Tibial nerve (tissue), 4 donors: ENCODE measurements at places on chromosomes 5 and 9.

DNA sequence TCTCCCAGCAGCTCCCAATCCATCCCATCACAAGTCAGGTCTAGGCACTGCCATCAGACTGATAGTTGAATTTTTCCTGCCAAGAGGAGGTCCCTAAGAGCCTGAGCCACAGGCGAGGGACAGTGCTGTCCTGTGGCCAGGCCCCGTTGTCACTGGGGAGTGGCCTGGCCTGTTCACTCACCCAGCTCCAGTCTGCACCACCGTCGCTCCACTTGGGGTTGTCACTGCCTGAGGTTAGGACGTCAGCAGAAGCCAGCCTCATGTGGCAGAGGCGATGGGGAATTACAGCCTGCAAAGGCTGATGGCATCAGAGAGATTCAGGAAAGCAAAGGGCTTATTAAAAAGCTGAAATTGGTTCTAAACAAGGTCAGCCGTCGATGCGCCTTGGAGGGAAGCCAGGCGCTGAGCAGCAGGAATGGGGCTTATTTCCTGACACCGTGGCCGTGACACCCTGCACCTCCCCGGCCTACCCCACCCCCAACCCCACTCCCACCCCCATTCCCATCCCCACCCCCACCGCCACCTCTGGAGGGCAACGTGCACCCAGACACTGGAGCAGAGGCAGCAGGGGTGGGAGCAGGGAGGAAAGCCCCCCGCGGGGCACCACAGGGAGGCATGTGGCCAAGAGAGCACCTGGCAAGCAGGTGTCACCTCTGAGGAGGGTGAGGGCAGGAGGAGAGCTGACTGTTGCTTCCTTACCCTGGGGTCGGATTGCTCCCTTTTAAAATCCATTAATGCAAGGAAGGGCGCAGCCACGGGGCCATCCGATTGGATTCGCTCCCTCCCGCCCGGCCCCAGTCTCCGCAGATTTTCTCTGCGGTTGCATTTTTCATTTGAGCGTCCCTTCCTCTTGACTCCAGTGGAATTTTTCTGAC lies 3.1 kb upstream of the DBH start:
- H3K27ac ChIP-seq: no peak overlapping the region
- no peaks in the 10 kb centered on the region for H3K36me3 ChIP-seq
- DNase-seq: no peak
- H3K4me1 ChIP-seq: no peaks in the 10 kb centered on the region
- H3K27me3 ChIP-seq: no peaks in the 10 kb centered on the region

DNA sequence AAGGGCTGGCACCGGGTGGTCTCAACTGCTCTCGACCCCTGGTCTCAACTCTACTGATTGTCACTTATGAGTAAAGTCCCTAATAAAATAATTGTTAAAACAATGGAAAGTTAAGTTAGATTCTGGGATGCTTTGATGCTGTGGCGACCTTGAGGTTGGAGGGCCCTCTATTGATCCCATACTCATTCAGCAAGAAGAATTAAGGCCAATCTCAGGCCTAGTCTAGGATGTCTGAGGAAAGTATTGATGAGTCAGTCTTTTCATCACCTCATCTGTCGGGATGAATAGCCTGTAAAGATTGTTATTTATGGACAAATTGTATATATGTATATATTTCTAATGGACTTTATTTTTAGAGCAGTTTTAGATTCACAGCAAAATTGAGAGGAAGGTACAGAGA lies 50.8 kb downstream of the WDR36 start:
- H3K27ac ChIP-seq: no peak overlapping the region
- no peaks in the 10 kb centered on the region for H3K27me3 ChIP-seq
- H3K4me3 ChIP-seq: no peak overlapping the region
- no peaks in the 10 kb centered on the region for H3K4me1 ChIP-seq

DNA sequence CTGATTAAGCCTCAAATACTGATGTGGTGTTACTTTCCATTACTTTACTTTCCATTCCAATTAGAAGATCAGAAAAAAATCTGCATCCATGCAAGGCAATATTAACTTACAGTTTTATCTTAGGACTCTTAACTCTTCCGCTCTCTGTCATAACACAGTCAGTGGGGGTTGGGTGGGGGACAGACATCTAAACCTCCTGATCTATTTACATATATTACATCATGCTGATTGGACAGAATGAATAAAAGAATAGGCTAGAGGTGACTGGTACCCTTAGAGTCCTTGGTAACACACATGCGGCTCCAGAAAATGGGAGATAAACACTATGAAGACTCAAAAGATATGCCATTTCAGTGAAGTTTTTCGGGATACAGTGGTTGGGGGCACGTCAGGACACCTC lies 27.6 kb downstream of the RAPGEF6 start:
- no peaks in the 10 kb centered on the region for H3K27me3 ChIP-seq
- no peak overlapping the region for H3K4me3 ChIP-seq
- peaks cover 5% of the 10 kb centered on the region for H3K36me3 ChIP-seq
- H3K27ac ChIP-seq: no peak overlapping the region
- DNase-seq: no peak
- no peaks in the 10 kb centered on the region for H3K4me1 ChIP-seq

- no peak overlapping the region for H3K27ac ChIP-seq
- no peaks in the 10 kb centered on the region for H3K4me1 ChIP-seq
- no peak overlapping the region for H3K4me3 ChIP-seq
- no peak for DNase-seq
- H3K27me3 ChIP-seq: peaks cover 4% of the 10 kb centered on the region
Measured at GRCh38 chr9:93268551-93269314, 84.8 kb downstream of the WNK2 start.

- H3K4me1 ChIP-seq: no peaks in the 10 kb centered on the region
- DNase-seq: no peak
Measured at GRCh38 chr5:28313321-28313951, 1275.0 kb upstream of the CDH9 start.

- no peaks in the 10 kb centered on the region for H3K4me1 ChIP-seq
- DNase-seq: no peak
- no peak overlapping the region for H3K4me3 ChIP-seq
- H3K27me3 ChIP-seq: no peaks in the 10 kb centered on the region
Measured at GRCh38 chr9:25994605-25995004, 316.4 kb upstream of the TUSC1 start.

- no peaks in the 10 kb centered on the region for H3K4me1 ChIP-seq
- H3K4me3 ChIP-seq: no peak overlapping the region
- no peaks in the 10 kb centered on the region for H3K36me3 ChIP-seq
- H3K27ac ChIP-seq: no peak overlapping the region
- H3K27me3 ChIP-seq: no peaks in the 10 kb centered on the region
Measured at GRCh38 chr9:35869621-35870216, 482 bp downstream of the OR13J1 start.

DNA sequence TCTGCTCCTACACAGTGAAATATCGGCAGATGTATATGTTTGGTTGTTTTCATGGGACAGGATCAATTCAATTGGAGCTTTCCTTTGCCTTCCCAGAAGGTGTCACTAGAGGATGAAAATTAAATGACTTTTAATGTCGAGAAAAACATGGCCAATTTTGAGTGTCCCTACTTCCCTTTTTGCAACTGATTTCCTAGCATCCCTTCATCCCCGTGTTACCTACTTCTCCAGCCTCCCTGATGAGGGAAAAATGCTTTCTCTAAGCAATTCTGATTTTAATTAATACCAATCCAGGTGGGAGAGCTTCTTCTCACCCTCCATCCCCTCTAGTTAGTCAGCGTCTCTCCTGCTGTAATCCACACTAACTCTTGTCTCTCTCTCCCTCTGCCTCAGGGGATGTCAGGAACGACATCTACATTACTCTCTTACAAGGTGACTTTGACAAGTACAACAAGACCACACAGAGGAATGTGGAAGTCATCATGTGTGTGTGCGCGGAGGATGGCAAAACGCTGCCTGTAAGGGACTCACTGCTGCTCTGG lies 64.9 kb downstream of the DOCK2 start:
- H3K27me3 ChIP-seq: no peaks in the 10 kb centered on the region
- no peak overlapping the region for H3K27ac ChIP-seq
- H3K4me1 ChIP-seq: no peaks in the 10 kb centered on the region
- H3K4me3 ChIP-seq: no peak overlapping the region

- H3K4me3 ChIP-seq: no peak overlapping the region
- H3K27me3 ChIP-seq: no peaks in the 10 kb centered on the region
- DNase-seq: no peak
- no peaks in the 10 kb centered on the region for H3K36me3 ChIP-seq
Measured at GRCh38 chr5:132778856-132779255, 1.8 kb upstream of the SEPTIN8 start.

- H3K4me1 ChIP-seq: no peaks in the 10 kb centered on the region
- no peaks in the 10 kb centered on the region for H3K36me3 ChIP-seq
- no peaks in the 10 kb centered on the region for H3K27me3 ChIP-seq
- H3K4me3 ChIP-seq: no peak overlapping the region
- DNase-seq: no peak
Measured at GRCh38 chr5:74822288-74822687, 43.9 kb downstream of the FAM169A start.

DNA sequence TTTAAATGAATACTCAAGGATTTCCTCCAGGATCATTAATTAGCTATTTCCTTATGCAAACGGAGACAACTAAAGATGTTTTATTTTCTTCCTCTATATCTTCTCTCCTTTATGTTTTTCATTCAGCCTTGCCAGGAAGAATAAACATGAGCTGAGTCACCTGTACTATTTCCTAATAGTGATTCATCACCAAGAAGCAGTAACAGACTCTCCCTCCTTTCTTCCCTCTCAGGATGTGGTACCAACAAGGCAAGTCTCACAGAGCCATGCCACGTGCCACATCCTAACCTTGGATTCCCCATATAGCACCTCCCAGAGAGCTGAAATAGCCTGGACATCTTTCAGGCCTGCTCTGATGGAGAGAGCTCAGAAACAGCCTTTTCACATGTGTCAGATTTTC lies 758.6 kb upstream of the DMAC1 start:
- DNase-seq: no peak
- no peak overlapping the region for H3K4me3 ChIP-seq
- no peaks in the 10 kb centered on the region for H3K4me1 ChIP-seq
- no peak overlapping the region for H3K27ac ChIP-seq

DNA sequence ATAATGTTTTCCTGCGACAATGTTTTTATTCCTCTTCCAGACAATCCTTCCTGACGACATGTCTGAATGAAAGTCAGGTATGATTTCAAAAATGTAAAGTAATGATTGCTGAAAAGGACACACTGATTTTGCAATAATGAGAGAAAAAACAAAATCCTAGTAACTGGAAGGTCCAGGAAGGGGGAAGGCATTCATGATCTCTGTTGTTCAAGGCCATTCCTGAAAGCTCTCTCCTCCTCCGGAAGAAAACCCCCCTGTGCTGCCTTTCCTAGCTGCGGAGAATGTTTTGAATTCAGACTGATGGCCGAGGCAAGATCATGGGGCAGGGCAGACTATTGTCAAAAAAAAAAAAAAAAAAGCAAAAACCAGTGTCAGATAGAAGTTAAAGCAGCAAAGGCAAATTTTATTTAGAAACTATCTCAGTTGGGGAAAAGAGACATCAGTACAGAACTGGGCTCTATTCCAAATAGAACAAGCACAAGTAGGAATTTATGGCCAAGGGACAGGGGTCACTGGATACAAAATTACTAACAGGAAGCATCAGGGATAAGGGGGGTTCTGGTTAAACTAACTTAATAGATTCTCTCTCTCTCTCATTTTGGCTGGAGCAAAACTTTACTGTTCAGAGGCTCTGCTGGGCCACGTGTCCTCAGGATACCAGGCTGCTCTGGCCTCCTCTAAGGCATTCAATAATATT lies 36.5 kb upstream of the CTSV start:
- H3K27ac ChIP-seq: no peak overlapping the region
- peaks cover 54% of the 10 kb centered on the region for H3K27me3 ChIP-seq

DNA sequence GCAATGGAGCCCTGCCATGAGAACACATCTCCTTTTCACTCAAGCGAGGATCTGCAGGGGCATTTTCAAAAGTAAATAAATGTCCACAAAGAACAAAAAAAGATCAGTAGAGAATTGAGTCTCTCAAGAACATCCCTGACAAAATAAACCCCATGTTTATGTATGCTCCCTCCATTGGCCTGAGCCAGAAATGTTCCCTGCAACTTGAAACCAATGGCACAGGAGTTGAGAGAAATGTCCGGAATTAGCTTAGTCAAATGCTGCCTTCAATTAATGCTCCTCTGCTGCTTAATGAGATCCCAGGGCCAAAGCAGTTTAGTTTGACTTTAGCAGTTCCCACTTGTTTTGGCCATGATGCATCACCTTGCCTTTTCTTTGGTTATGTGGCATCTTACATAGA lies 238.3 kb downstream of the EBF1 start:
- no peaks in the 10 kb centered on the region for H3K36me3 ChIP-seq
- H3K4me3 ChIP-seq: no peak overlapping the region
- no peak overlapping the region for H3K27ac ChIP-seq
- H3K27me3 ChIP-seq: no peaks in the 10 kb centered on the region
- DNase-seq: no peak

GRCh38 chr5:83184534-83184933 lies 107.2 kb downstream of the XRCC4 start:
- no peak overlapping the region for H3K4me3 ChIP-seq
- no peaks in the 10 kb centered on the region for H3K27me3 ChIP-seq
- H3K27ac ChIP-seq: no peak overlapping the region
- H3K36me3 ChIP-seq: no peaks in the 10 kb centered on the region
- H3K4me1 ChIP-seq: no peaks in the 10 kb centered on the region

DNA sequence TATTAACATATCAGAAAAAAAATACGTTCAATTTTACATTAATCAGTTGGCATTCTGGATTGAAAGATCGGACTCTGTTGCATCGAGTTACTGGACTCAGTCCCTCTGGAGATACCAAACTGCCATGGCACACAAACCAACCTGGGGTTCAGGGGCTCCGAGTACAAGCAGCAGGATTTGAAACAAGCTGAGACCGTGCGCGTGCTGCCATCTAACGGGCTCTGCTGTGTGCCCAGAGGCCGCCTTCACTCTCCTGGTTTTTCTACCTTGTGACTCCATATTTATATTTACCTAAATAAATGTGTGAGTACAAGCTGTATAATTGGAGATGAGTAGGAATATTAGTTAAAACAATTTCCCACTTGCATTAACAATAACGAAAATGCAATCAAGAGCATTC lies 48.2 kb downstream of the ANXA1 start:
- no peak overlapping the region for H3K4me3 ChIP-seq
- no peaks in the 10 kb centered on the region for H3K4me1 ChIP-seq
- DNase-seq: no peak

- H3K4me1 ChIP-seq: no peaks in the 10 kb centered on the region
- no peaks in the 10 kb centered on the region for H3K27me3 ChIP-seq
- DNase-seq: no peak
- no peak overlapping the region for H3K4me3 ChIP-seq
Measured at GRCh38 chr5:132788990-132789886, 12.2 kb upstream of the SEPTIN8 start.

- H3K4me1 ChIP-seq: no peaks in the 10 kb centered on the region
- no peak overlapping the region for H3K4me3 ChIP-seq
- no peaks in the 10 kb centered on the region for H3K27me3 ChIP-seq
- DNase-seq: no peak
- no peaks in the 10 kb centered on the region for H3K36me3 ChIP-seq
- H3K27ac ChIP-seq: no peak overlapping the region
Measured at GRCh38 chr5:137923856-137924255, 34.6 kb downstream of the PKD2L2 start.

- no peak overlapping the region for H3K27ac ChIP-seq
- H3K4me1 ChIP-seq: peaks cover 7% of the 10 kb centered on the region
- no peak overlapping the region for H3K4me3 ChIP-seq
- no peak for DNase-seq
- H3K36me3 ChIP-seq: no peaks in the 10 kb centered on the region
Measured at GRCh38 chr9:110971234-110971633, 67.0 kb downstream of the LPAR1 start.
